AG09309 (cell line): ENCODE measurements at places on chromosomes 5 and 9.

GRCh38 chr5:14260637-14261036 is 117.5 kb downstream of the TRIO start:
- no peak for DNase-seq

DNA sequence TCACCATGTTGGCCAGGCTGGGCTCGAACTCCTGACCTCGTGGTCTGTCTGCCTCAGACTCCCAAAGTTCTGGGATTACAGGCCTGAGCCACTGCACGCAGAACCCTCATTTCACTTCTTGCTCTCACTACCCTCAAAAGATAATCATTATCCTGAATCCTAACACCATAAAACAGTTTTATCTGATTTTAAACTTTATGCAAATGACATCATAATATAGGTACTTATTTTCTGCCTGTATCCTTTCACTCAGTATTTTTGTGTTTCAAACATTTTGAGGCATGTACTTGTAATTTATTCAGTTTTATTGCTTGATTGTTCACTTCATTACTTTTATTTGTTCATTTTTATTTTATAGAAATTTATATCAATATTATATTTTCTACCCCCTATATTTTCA is 719.2 kb upstream of the ARRDC3 start:
- DNase-seq = no peak

GRCh38 chr5:149172261-149172660 is 31.0 kb downstream of the ABLIM3 start:
- DNase-seq = peak; percentile 28

DNA sequence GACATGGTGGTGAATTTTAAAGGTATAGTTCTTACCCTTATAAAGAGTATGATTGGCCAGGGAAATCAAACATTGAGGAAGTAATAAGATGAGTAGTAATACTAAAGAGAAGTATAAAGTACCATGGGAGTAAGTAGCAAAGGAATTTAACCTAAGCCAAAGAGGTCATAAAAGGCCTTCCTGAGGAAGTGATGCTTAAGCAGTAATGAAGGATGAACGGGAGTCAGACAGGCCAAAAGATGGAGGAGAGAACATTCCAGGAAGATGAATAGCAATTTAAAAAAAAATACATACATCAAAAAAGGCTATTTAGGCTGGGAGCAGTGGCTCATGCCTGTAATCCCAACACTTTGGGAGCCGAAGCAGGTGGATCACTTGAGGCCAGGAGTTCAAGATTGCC is 29.0 kb downstream of the KLHL3 start:
- DNase-seq = no peak

GRCh38 chr9:14314424-14314928 is 535 bp upstream of the NFIB start:
- DNase-seq = no peak
